ENCODE measurements at places on chromosomes 1 and 21.

DNA sequence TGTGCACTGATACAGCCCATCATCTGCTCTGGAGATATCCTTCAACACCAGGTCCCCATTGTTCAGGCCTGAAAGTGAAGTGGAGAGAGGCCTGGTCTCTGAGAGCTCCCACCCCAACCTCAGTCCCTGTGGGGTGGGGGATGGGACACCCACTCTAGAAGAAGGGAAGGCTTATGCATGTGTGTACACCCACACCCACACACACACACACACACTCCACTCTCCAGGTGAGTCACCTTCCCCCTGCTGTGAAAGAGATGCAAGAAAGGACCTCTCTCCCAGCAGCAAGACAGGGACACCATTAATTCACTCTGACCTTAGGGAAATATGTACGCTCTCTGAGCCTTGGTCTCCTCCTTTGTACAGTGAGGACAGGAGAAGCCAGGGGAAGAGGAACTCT, 5.9 kb downstream of the VSIG8 start:
- DNase-seq: no peak

DNA sequence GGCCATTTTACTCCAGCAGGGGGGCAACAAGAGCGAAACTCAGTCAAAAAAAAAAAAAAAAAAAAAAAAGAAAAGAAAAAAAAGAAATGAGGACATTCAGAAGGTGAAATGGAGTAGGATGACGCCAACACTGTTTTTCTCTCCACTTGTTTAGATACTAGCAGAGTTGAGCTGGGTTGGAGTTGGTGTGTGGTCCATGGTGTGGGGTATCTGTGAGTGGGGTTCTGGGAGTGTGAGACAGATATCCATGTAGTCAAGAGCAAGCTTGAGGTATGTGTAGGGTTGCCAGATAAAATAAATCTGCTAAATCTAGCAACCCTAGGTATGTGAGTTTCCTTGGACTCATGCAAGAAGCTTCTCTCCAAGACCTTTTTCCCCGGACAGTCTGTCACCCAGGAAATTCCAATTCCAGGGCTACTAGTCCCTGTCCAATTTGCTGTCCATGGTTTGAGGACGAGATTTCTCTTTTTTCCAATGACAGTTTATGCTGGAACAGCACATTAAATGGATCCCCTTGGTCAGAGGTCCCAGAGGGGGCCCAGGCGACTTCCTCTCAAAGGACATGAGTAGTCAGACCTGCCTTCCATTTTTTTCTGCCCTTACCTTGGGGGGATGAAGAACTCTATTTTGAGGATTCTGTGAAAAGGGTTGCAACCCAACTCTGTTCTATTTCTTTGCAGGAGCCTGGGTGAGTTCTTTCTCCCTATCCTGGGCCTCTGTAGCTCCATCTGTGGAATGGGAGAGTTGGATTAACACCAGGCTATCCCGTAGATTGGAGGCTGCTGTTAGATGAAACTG, 2.1 kb upstream of the FOXD2 start:
- DNase-seq: no peak

DNA sequence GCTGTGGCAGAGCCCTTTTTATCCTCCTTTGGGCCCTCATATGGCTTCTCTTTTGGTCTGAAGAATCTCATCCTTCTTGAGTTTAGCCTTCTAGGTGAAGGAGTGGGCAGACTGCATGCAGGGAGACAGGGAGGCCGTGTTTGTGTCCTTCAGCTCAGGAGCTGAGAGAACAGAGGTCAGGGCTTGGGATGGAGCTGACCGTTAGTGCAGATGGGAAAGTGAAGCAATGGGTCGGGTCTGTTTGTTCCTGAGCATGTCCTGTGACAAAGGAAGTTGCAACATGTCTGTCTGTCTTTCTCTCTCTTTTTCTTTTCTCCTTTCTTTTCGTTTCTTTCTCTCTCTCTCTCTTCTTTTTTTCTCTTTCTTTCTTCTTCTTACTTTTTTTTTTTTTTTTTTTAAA, 14.9 kb downstream of the MAPKAPK2 start:
- no peak for DNase-seq

DNA sequence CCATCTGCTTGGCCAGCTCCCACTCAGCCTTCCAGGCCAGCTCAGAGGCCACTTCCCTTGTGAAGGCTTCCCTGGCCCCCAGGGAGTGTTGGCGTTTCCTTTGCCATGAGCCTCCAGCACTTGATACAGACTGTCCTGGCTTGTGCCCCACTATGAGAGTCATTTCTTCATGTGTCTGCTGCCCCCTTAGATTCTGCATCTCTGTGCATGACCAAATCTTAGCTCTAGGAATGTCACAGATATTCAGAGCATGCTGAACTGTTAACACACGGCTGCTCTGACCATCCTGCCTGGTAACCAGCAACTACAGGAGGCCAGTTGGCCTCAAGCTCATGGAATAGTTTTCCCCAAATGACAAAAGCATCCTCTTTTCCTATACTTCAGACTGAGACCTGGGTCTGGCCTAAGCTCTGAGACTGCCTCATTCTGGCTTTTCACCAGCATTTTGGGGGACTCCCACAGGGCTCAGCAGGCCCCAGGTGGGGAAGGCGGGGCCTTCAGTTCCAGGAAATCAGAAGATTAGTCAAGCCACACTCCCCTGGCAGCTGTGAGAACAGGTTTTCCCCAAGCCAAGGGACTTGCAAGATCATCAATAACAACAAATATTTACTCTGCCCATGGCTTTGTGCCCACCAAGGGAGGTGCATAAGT, 182.6 kb upstream of the EDN2 start:
- DNase-seq: peak; percentile 80

Data from activated CD8-positive, alpha-beta memory T cell treated with anti-CD3 and anti-CD28 coated beads, Interleukin-2, amount 50 U/mL, for 48 hours (primary cell).